ENCODE measurements at places on chromosomes 4 and X. TPM values are rescaled to one million over a fixed set of nuclear protein-coding genes. Genes with fewer than 3 reads are reported as not detected.

The TMPRSS11E gene
- not detected for total RNA-seq

The AMBN gene
- total RNA-seq: not detected

The RPS3A gene
- total RNA-seq: 918 TPM

The RPA4 gene
- total RNA-seq: 0.23 TPM

GRCh38 chrX:45669715-45670340, 469.2 kb upstream of the DIPK2B start:
- H3K27me3 ChIP-seq: no peaks in the 10 kb centered on the region
- no peak for DNase-seq
- H3K36me3 ChIP-seq: no peaks in the 10 kb centered on the region

DNA sequence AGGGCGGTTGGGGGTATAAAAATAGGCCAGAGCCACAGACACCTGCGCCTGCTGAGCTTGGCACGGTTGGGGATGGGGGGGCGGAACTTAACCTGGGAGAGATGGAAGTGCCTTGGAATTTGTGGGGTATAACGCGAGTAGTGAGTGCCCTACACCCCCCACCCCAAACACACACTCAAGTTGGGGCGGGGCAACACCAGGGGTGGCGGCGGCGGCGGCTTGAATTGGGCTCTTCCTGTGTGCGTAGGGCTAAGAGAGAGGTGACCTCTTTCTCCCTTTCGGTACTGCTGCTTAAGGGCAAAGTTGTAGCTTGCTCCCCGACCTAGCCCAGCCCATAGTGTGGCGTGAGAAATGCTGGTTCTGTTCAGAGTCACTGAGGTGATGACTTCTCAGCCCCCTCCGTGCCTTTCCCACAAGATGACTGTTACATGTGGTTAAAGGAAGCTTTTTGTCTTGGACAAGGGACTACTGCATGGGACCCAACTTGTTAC, 839 bp downstream of the STK26 start:
- H3K36me3 ChIP-seq: no peaks in the 10 kb centered on the region
- peak overlapping the region; percentile 86 for H3K27ac ChIP-seq

GRCh38 chr4:13986548-13986947, 359.0 kb upstream of the BOD1L1 start:
- no peak for DNase-seq
- no peak overlapping the region for H3K27ac ChIP-seq
- H3K4me1 ChIP-seq: no peaks in the 10 kb centered on the region
- no peak overlapping the region for H3K4me3 ChIP-seq
- H3K27me3 ChIP-seq: no peaks in the 10 kb centered on the region

DNA sequence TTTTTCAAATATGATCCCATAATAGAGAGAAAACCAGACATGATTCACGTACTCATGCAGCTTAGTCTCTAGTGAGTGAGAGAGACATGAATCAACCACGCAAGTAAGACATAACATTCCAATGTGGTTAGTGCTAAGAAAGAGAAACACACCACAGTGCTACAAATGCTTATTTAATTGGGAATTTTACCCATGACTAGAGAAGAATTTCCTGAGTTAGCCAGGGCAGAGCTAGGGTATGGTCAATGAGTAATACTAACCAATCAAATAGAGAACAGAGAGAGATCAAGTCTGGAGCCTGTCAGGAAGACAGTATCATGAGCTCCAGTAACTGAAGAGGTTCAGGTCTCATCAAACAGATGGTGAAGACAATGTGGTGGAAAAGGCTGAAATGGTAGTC, 495.2 kb downstream of the PDGFC start:
- no peaks in the 10 kb centered on the region for H3K27me3 ChIP-seq
- H3K36me3 ChIP-seq: no peaks in the 10 kb centered on the region
- DNase-seq: peak; percentile 79
- H3K4me1 ChIP-seq: no peaks in the 10 kb centered on the region

GRCh38 chr4:184000457-184001396, 95.6 kb downstream of the STOX2 start:
- H3K4me1 ChIP-seq: no peaks in the 10 kb centered on the region
- H3K36me3 ChIP-seq: no peaks in the 10 kb centered on the region
- H3K27me3 ChIP-seq: no peaks in the 10 kb centered on the region
- H3K4me3 ChIP-seq: no peak overlapping the region
- no peak overlapping the region for H3K27ac ChIP-seq

GRCh38 chrX:85963736-85964135, 83.6 kb downstream of the CHM start:
- no peaks in the 10 kb centered on the region for H3K4me1 ChIP-seq
- H3K4me3 ChIP-seq: no peak overlapping the region
- H3K27me3 ChIP-seq: no peaks in the 10 kb centered on the region
- no peak overlapping the region for H3K27ac ChIP-seq

DNA sequence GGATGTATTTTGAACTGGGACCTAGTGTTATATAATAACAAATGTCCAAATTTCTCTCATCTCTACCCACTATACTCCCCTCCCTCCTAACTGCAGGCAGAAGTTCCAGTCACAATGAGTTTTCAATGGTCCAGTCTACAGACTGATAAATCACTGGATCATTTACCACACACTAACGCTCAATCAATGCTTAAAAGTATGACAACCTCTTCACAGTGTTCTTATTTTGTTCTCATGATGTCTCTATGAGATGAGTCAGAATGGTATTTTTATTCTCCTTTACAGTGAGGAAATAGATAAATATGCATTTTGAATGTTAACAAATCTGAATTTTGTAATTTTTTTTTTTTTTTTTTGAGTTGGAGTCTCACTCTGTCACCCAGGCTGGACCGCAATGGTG, 83.7 kb upstream of the ETNPPL start:
- DNase-seq: no peak
- no peak overlapping the region for H3K27ac ChIP-seq
- no peaks in the 10 kb centered on the region for H3K4me1 ChIP-seq
- no peak overlapping the region for H3K4me3 ChIP-seq
- no peaks in the 10 kb centered on the region for H3K27me3 ChIP-seq
- no peaks in the 10 kb centered on the region for H3K36me3 ChIP-seq

DNA sequence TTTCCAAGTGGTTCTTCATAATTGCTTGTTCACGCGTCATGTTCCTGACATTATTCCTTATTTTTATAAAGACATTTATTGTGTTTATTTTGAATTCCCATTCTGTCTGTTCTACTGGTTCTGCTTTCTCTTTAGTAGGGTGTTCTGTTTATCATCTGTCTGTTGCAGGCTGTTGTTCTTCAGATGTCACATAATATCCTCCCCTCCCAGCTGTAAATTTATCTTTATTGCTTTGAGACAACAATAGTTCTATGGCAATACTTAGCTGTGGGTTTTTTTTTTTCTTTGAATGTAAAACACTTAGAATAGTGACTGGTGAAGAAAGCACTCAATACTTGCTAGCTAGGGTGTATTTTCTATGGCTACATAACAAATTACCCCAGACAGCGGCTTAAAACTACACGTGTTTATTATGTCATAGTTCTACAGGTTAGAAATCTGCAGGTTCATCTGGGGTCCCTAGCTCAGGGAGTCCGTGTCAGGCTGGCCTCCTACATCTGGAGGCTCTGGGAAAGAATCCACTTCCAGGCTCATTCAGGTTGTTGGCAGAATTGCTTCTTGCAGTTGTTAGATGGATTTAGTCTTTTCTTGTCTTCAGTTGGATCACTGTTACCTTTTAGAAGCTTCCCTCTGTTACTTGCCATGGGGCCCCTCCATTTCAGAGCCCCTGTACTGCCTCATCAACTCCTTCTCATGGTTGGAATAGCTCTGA, 63.4 kb upstream of the ENPEP start:
- DNase-seq: no peak
- H3K4me1 ChIP-seq: no peaks in the 10 kb centered on the region
- H3K27me3 ChIP-seq: no peaks in the 10 kb centered on the region
- no peak overlapping the region for H3K27ac ChIP-seq
- no peaks in the 10 kb centered on the region for H3K36me3 ChIP-seq

GRCh38 chrX:18210470-18210869, 10.2 kb downstream of the BEND2 start:
- H3K4me1 ChIP-seq: no peaks in the 10 kb centered on the region
- no peak overlapping the region for H3K27ac ChIP-seq
- no peaks in the 10 kb centered on the region for H3K36me3 ChIP-seq
- no peak overlapping the region for H3K4me3 ChIP-seq
